ENCODE measurements at places on chromosomes 5 and 9.

DNA sequence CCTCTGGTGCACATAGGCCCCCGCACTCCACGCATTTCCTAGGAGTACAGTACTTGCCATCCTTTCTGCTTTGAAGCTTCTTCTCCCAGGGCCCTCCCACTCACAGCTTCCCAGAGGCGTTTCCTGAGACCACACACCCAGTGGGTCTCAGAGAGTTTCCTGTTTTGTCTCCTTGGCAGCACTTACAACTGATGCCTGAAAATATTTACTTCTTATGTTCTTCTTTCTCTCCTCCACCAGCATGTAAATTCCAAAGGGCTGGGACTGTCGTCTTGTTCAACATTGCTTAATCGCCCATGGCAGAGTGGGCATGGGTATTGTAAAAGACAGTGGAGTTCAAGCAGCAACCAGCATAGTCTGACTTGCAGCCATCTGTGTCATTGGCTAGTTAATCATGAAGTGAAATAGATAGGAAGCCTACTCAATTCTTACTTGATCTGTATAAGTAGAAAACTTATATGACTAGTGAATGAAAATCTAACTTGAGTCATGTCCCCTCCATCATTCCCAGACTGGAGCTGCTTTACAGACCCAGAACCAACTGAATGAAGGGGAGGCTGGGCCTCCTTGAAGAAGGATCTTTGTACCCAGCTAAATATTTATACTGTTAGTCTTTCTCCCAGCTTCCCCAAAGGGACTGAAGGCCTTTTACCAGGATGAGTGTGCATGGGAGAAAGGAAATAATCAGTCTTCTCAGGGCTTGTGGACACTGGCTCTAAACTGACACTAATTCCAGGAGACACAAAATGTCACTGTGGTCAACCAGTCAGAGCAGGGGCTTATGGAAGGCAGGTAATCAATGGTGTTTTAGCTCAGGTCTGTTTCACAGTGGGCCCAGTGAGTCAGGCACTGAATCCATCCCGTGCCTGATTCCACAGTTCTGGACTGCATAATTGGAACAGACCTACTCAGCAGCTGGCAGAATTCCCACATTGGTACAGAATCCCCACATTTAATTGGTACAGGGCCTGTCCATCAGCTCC lies 116.4 kb downstream of the SV2C start:
- no peak for DNase-seq

DNA sequence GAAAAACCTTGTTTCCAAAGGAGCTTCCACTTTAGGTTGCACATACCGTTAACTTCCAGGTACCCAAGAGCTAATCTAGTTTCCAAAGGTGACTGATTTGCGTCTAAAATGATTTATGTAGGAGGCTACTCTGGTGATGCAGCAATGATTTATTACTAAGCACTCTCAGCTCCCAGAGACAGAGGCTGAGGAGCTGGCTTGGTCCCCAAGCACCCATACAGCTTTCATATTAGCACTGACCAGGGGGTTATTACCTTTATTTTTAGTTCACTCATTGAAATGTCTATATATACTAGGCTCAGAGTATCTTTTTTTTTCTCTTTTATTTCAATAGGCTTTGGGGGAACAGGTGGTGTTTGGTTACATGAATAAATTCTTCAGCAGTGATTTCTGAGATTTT lies 91.2 kb upstream of the EQTN start:
- no peak for DNase-seq

DNA sequence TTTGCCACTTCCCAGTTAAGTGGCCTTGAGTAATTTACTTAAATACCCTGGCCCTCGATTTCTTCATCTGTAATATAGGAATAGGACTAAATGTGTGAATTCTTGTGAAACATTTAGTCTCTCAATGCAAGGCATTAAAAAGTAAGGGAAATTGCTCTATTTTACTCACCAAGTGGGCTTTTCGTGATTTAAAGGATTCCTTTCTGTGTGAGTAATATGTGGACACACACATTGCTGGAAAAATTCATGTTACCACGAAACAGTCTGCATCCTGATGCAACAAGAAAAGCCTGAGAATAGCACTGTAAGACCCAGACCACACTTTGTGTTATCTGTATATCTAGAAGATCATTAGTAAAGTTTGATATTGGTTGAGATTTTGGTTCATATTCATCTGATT lies 1243.0 kb upstream of the CDH9 start:
- DNase-seq, result no peak

GRCh38 chr5:163565492-163565891 lies 60.1 kb downstream of the MAT2B start:
- DNase-seq, result no peak

GRCh38 chr5:87300744-87301143 lies 33.1 kb downstream of the RASA1 start:
- DNase-seq, result no peak
